ENCODE measurements at places on chromosomes 12 and 14.

GRCh38 chr14:61197416-61197815 is 83.7 kb downstream of the TMEM30B start:
- no peak for DNase-seq

DNA sequence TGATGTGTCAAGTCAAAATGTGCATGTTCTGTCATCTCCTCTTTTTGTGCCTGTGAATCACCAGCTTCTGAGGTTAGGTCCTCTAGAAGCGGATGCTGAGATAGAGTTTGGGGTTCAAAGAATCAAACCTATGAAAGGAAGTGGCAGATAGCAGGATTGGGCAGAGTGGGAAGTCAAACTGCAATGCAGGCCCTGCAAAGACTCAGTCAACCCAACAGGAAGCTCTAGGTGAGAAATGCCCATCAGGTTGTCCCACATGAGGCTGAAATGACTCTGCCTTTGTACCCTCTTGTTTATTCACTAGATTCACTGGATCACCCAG is 4.5 kb upstream of the MIA2 start:
- no peak for DNase-seq

DNA sequence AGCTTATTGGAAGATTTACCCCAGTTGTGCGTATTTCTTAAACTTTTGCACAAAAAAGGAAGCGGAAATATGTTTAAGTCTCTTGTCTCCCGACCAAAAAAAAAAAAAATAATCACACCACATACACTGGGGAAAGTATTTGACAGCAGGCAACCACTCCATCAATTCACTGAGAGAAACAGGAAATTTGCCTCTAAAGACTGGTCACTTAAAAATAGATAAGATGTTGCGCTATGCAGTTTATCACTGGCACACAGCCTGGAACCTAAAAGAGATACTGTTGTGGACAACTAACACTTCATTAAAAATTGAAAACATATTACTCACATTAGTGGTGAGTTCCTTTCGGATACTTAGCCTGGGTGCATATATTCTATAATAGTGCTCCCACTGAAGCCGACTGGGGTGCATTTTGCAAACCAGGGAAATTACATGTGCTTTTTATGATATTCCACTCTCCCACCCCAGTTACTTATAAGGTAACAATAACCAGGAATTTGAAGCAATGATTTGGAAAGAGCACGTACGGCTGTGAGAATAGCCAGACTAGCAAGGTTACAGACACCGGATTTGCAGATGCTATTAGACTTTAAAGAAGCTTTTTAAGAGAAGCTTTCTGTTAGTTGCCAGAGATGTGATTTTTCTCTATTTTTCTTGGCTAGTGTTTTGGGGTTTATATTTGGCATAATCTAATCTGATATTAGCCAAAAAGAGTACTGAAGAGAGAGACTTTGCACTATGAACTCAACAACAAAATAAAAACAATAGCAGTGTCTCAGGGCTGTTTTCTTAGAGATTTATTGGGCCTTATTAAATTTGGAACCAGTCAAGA is 311.5 kb downstream of the NOVA1 start:
- no peak for DNase-seq

GRCh38 chr14:74712499-74713394 is at the start of the genes AREL1 and FCF1:
AREL1 (minus strand) TSS chr14:74713080; CDS start chr14:74685615, 27,465 bp downstream.
FCF1 (plus strand) TSS chr14:74713144; CDS start chr14:74713198, 54 bp downstream.
- peak; percentile 94 for DNase-seq

GRCh38 chr12:61808856-61809255 is 451.3 kb upstream of the USP15 start:
- DNase-seq, result no peak

DNA sequence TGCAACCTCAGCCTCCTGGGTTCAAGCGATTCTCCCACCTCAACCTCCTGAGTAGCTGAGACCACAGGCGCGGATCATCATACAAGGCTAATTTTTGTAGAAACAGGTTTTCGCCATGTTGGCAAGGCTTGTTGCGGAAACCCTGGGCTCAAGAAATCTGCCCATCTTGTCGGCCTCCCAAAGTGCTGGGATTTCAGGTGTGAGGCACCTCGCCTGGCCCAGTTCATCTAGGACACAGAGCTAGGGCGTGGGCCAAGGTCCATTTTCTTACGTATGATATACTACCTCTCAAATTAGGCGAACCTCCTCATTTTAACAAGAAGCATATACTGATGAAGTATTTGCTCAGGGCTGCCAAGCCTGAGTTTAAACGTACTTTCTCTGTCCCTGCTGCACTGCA is 2.1 kb downstream of the RPS29 start:
- no peak for DNase-seq

GRCh38 chr14:67620217-67620785 is 581 bp downstream of the ARG2 start:
- DNase-seq, result peak; percentile 82

GRCh38 chr14:50363714-50364111 is 33.0 kb downstream of the CDKL1 start:
- DNase-seq, result no peak

DNA sequence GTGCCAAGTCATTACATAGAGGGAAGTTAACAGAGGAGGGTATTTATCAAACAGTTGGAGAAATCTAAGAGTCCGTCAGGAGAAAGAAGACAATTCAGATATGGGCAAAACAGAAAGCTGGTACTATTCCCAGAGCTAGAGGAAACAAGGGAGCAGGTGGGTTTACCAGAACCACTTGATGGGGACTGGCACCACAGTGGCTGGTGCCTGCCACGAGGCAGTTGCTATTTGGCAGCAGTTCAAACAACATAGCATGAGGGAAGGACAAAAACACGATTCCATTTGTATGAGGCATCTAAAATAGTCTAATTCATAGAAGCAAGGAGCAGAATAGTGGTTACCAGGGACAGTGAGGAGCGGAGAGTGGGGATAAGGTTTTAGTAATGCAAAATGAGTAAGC is 24.6 kb upstream of the KLRD1 start:
- DNase-seq, result no peak
